ENCODE measurements at places on chromosomes 5 and 9.

DNA sequence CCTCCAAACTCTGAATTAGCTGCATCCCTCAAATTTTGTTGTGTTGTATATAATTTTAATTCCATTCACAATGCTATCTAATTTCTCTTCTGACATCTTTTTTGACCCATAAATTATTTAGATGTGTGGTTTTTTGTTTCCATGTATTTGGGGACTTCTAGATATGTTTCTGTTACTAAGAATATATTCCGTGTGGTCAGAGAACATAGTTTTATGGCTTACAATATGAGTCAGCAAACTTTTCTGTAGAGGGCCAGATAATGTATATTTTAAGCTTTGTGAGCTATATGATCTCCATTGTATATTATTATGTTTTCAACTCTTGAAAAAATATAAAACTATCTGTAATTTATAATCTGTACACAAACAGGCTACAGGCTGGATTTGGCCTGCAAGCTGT, 33.4 kb downstream of the MVB12B start:
- no peak for DNase-seq

- no peak for DNase-seq
These were observed 112.8 kb downstream of the GCNT1 start for GRCh38 chr9:76571743-76572146.

GRCh38 chr5:101728933-101729332, 567.2 kb downstream of the SLCO4C1 start:
- no peak for DNase-seq

- DNase-seq = no peak
These were observed 114.9 kb downstream of the INVS start for GRCh38 chr9:100213730-100214477.

GRCh38 chr9:76644171-76644570, 120.1 kb upstream of the PCA3 start:
- DNase-seq = no peak

- DNase-seq = no peak
These were observed 2.0 kb downstream of the LARP1 start for GRCh38 chr5:154756868-154757813.
